ENCODE measurements at places on chromosomes 13 and 19. TPM values are rescaled to one million over a fixed set of nuclear protein-coding genes. Genes with fewer than 3 reads are reported as not detected.
A peak's percentile ranks its signal among the peaks of the same experiment; 100 is the strongest.

Gene PRR22
- total RNA-seq, result 5.4 TPM

Gene VAV1
- 141 TPM for total RNA-seq

Gene SKA3
- 1.3 TPM for total RNA-seq

Gene FARP1
- 1.2 TPM for total RNA-seq

Gene CCDC8
- not detected for total RNA-seq

Gene SOHLH2
- total RNA-seq, result not detected

Gene DACT3
- total RNA-seq, result not detected

Gene TMEM59L
- total RNA-seq, result not detected

Gene OR7A5
- total RNA-seq, result not detected

Gene LSR
- total RNA-seq, result 6.7 TPM

- no peak for DNase-seq
Measured at GRCh38 chr13:106905380-106906162, 337.6 kb upstream of the ARGLU1 start.

DNA sequence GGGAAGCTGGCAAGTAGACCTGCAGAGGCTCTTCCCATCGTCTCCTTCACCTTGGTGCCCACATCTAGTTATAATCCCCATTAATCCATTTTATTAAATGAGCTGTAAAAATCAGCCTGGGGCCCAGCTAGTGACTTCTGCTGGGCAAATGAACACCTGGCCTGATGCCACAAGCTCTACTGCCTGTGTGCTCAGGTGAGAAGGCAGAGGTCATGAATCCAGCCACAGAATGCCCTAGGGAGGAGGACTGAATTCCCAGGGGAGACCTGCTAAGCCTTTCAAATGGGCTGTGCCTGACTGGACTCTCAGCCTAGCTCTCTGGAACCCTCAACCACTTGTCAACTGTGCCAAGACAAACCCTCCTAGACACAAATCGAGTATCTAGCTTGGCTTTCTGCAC is 74.0 kb downstream of the PDS5B start:
- DNase-seq, result no peak

DNA sequence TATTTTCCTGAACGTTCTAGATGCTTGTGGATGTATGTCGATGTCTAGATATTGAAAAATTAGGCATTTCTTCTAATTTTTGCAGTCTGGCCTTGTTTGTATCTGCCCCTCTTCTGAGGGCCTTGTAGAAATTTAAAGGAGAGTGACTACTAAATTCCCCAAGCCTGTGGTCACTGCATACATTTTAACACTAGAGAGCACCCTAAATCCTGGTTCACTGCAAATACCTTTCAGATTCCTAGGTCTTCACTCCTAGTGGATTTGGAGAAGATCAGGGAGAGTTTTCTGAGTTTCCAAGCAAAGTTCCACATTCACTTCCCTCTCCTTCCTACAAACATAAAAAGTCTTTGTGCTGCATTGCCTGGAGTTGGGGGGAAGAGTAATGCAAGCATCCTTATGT is 1272.5 kb downstream of the OLFM4 start:
- DNase-seq, result no peak

DNA sequence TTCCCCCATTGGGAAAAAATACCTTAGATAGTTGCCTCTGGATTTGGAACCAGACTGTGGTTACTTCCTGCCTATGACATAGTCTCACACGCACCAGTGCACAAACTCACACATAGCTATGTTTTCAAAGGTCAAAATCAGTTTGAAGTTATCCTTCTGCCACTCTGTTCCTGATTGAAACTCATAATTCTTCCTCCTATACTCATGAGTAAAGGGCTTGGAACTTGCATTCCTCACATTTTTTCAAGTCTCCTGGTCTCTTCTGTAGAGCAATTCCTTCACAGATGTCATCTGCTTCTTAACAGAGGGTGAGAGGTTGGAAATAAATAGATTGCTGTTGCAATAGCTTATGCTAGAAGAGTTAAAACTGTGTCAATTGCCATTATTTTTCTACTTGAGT is 18.6 kb upstream of the POSTN start:
- DNase-seq, result no peak

DNA sequence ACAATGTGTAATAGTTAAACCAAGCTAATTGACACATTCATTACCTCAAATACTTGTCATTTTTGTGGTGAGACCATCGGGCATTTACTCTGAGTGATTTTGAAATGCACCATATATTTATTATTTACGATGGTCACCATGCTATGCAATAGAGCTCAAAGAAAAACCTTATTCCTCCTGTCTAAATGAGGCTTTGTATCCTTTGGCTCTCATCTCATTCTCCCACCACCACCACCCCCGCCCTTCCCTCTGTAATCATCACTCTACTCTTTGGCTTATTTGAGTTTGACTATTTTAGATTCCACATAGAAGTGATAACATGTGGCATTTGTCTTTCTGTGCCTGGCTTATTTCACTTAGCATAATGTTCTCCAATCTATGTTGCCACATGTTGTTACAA is 124.9 kb downstream of the CYSLTR2 start:
- DNase-seq, result no peak

DNA sequence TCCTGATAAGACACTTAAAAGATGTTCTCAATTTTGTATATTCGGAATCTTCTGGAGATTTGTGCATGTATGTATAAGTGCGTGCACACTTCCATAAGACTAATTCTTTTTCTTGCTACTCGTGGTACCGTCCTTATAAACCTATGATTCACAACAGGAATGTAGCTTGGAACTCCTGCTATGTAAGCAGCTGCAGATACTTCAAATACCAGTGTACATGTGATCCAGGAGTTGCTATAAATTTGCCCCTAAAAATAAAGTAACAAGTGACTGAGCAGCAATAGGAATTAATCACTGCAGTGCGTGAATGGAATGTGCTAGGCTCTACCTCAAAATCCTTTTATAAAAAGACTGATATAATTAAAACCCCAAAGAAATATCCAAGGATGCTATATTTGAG is 214.9 kb downstream of the KLF5 start:
- DNase-seq, result no peak

DNA sequence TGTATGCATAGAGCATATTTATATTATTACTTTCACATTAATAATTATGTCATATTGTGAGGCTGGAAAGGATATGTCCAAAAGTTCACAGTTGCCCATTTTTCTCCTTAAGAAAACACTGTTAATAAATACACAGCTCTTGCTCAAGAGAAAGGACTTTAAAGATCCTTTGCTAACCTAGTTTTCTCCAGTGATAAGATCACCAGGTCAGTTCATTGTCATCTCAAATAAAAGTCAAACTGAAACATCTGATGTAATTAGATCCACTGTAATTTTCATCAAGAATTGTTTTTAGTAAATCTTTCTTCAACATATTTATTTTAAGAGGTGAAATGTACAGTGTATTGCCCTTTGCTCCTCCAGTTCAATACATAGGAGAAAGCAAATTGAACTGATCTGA is 82.8 kb upstream of the KLHL1 start:
- DNase-seq, result no peak

DNA sequence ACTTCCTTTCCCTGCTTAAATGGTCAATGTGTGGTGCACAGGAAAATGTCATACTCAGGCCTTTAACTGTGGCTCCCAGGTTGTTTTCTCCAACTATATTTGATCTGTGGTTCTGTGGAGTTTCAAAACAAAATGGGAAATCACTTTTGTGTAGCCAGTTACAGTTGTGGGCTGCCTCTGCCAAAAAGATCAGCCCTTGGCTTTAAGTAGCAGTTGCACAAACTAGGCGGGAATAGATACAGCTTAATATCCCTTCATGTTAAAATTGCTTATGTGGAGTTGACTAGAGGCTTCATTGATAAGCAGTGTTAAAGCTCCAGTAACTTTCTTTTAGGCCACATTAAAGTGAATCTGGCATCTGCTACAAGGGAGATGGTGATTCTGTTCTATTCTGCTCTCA is 284.8 kb downstream of the SHISA2 start:
- no peak for DNase-seq

DNA sequence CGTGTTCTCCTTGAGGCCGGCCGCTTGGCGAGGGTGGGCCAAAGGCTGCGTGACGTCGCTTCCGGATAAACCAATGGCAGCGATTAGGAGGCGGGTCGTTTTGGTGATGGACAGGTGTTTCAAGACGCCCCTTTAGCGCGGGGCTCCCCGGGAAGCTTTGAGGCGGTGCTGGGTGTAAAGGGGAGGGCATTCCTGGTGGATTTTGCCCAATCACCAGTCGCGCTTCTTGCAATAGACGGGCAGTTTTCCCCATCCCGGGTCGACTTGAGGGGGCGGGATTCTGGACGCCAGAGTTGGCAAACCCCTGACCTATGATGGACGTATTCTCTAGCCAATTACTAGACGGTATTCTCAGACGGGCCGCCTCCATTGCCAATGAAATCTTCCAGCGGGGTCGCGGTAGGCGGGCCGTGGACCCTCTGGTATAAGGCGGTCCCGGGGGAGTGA is 264 bp upstream of the PRMT1 start:
- peak; percentile 100 for DNase-seq

- no peak for DNase-seq
Measured at GRCh38 chr19:44891016-44891882, at the start of gene TOMM40. TSS of gene TOMM40 (plus strand) at chr19:44891254. CDS start at chr19:44891416, 162 bp downstream.

DNA sequence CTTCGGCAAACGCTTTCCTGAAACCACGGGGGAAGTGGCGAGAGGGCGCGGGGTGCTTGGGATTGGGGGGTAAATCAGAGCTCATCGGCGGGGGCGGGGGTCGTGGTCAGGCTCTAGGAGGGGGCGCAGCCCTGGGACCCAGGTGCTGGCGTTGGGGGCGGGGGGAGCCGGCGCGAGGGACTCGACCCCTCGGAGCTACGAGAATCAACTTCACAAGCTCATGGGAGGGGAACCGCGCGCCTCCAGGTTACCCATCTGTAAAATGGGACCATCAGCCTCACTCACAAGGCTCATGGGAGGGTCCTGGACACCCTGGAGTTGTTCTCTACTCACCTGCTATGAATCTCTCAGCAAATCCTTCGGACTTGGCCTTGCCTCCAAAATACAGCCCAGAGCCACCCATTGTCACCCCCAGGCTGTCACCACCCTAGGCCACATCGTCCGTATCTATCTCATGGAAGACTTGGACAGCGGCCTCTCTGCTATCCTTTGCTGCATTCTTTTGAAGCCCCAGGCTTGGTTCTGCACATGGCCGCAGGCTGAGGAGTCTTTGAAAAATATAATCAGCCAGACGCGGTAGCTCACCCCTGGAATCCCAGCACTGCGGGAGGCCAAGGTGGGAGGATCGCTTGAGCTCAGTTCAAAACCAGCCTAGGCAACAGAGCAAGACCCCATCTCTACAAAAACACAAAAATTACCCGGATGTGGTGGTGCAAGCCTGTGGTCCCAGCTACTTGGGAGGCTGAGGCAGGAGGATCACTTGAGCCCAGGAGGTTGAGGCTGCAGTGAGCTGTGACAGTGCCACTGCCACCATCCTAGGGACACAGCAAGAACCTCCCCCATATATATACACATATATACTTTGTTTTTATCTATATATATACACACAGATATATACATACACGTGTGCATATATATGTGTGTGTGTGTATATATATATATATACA is 939 bp upstream of the RANBP3 start:
- DNase-seq, result no peak

- no peak for DNase-seq
Measured at GRCh38 chr13:27053210-27053884, 118.3 kb downstream of the USP12 start.

GRCh38 chr13:29771247-29771646 is 79.2 kb downstream of the UBL3 start:
- DNase-seq, result peak; percentile 72

DNA sequence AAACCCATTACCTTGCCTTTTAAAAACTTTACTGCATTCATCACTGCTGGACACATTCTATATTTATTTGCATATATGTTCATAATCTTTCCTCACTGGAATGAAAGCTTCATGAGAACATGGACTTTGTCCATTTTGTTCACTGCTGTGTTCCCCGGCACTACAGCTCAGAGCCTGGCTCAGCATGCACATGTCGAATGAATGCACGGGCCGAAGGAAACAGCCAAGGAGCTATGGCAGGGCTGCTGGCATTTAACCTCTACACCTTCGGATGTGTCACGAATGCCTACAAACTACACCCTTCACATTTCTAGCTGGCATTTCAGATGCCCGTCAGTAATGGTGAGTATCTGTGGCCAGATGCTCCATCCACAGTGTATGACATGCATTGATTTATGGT is 7.6 kb downstream of the MTIF3 start:
- no peak for DNase-seq

DNA sequence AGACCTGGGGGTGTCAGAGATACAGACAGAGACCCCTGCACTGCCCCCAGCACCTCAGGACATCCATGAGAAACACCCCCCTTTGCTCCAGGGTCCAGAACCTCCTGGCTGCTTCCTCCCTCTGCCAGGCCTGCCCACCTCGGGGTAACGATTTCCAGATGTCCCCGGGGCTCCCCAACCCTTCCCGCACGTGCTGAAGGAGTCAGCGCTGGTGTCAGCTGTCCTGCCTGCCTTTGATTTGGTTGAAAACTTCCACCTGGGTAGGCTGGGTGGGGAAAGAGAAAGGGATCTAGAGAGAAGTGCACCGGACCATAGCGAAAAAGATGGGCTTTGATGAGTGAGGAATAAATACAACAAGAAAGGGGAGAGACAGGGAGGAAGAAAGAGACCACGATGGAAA is 1.5 kb upstream of the CGB7 start:
- no peak for DNase-seq

GRCh38 chr13:113420232-113420631 is 33.1 kb downstream of the ADPRHL1 start:
- DNase-seq, result no peak

GRCh38 chr19:991174-991931 is 7.2 kb downstream of the WDR18 start:
- no peak for DNase-seq

Measured in natural killer cell (primary cell).